ENCODE measurements at places on chromosomes 2 and 18.

GRCh38 chr2:129922571-129923264, 56.7 kb upstream of the RAB6C start:
- no peak for DNase-seq

DNA sequence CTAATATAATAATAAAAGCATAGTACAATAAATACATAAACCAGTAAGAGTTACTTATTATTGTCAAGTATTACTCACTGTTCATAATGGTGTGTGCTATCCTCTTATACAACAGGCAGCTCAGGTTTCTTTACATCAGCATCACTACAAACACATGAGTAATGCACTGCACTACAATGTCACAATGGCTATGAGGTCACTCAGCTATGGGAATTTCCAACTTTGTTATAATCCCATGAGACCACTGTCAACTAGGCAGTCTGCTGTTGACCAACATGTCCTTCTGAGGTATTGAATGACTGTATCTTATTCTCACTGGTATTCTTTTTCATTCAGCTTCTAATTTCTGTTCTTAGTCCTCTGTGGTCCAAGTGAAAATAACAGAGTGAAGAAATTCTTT, 250.4 kb upstream of the DSEL start:
- DNase-seq, result no peak

DNA sequence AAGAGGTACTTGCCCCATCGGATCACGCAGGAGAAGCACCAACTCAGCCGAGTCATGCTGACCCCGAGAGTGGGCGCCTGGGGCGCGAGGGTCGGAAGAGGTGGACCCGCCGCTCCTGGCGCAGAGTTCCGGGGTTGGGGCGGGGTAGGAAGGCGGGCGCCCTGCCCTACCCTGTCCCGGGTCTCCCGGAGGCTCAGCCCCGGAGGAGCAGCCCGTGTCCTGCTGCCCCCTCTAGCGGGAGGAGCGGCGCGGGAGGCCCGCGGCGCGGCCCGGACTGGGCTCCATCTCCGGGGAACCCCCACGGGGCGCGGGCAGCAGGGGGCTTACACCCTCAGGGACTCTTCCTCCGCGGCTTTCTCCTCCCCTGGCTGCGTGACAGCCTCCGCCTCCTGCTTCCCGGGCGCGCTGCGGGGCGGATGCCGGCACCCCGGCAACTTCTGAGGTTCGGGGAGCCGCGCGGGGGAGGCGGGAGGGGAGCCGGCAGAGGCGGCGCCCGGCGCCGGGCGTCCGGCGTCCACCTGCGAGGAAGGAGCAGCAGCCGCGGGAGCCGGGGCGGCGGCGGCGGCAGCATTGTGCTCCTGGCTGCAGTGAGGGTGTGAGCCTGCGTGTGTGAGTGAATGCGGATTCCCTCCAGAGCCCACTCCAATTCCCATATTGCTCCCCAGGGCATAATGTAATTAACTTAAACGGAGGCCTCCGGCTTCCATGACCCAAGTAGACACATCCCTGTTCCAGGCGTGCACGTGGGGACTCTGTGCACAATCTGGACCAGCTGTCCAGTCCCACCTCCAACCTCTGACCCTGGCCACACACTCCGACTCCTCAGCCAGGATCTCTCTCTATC, 7.6 kb upstream of the TNS1 start:
- no peak for DNase-seq

- no peak for DNase-seq
These were observed 11.2 kb downstream of the RHBDD1 start for GRCh38 chr2:226847090-226847489.

DNA sequence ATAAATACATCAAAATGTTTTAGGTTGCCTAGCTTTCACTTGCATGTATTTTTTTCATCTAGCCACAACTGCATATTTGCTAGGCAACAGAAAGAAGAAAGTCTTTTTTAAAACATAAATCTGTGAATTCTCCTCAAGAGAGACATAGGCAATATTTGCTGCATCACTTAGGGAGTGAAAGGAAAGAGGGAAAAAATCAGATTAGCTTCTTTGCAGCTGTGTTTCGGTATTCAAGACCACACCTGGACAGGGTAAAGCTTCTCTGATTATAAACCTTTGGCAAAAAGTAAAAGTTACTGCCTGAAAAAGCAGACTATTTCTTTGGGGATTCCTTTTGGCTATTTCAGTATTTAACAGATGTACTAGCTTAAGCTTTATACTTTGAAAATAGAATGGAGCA, 280.9 kb upstream of the ZSWIM2 start:
- DNase-seq, result no peak

DNA sequence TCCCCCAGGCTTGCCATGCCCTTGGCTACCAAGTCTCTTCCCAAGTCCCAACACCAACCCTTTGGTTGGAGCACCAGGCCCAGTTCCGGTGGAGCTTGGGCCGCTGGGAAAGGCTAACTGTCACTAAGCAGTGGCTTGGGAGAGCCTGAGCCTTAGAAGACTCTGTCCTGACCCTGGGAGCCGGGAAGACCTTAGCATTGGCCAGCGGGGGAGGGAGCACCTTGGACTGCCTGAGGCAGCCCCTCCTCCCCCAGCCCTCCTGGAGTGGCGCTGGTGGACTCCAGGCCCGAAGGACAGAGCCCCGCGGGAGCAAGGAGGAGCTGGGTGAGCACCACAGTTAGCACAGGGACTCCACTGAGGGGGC, 62.5 kb upstream of the POMC start:
- no peak for DNase-seq

DNA sequence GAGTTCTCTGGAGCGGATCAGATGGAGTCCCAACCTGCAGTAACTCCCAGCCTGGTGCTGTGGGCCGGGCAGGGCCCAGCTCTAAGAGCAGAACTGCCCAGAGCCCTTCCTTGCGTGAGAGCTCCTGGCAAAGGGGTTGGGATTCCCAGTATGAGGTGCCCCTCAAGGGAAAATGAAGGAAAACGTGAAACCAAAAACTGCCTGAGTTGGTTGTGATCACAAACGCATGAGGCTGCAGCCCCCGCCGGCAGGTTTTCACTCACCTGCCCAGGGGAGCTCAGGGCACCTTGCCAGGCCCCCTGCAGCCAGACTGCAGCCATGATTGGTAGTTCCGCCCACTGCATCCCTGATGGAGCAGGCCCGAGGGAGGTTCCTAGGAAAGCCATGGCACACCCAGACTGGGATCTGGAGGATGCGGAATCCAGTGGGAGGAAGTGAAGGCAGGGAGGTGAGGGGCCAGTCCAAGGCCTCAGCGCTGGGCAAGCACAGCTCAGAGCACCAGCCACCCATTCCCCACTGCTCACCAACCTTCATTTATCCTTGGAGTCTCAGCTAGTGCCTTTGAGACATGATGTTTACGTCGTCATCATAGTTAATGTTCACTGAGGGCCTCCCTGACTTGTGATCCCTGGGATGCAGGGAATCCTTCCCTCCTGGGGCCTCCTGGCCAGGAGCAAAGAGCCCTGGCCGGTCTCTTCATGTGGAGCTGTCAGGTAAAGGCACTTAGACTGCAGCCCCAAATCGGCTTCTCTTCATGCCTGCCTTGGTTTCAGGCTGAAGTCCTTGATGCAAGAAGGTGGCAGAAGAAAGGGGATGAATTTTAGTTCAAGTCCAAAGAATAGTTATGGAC, 103.2 kb downstream of the INHBB start:
- no peak for DNase-seq

DNA sequence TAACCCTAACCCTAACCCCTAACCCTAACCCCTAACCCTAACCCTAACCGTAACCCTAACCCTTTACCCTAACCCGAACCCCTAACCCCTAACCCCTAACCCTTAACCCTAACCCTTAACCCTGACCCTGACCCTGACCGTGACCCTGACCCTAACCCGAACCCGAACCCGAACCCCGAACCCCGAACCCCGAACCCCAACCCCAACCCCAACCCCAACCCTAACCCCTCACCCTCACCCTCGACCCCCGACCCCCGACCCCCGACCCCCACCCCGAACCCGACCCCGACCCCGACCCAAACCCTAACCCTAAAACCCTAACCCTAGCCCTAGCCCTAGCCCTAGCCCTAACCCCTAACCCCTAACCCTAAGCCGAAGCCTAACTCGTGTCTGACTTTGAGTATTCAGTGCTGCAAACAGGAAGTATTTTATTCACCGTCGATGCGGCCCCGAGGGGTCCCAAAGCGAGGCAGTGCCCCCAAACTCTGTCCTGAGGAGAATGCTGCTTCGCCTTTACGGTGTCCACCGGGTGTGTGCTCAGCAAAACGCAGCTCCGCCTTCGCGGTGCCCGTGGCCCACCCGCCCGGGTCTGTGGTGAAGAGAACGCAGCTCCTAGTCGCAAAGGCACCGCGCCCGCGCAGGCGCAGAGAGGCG, 36.0 kb downstream of the FAM110C start:
- no peak for DNase-seq

GRCh38 chr18:50401888-50402287, 27.0 kb downstream of the SKA1 start:
- no peak for DNase-seq

GRCh38 chr2:159903443-159904126, 105.6 kb upstream of the CD302 start:
- peak; percentile 20 for DNase-seq

GRCh38 chr18:49227441-49228165, 232.8 kb downstream of the DYM start:
- no peak for DNase-seq

Data from stimulated activated CD8-positive, alpha-beta memory T cell treated with anti-CD3 and anti-CD28 coated beads, Interleukin-2, amount 100 ng/mL, for 1 hour (primary cell).